ENCODE measurements at places on chromosomes 2 and 18. TPM values are rescaled to one million over a fixed set of nuclear protein-coding genes. Genes with fewer than 3 reads are reported as not detected.

Gene ITPRIPL1
- polyA plus RNA-seq: 0.38 TPM

DNA sequence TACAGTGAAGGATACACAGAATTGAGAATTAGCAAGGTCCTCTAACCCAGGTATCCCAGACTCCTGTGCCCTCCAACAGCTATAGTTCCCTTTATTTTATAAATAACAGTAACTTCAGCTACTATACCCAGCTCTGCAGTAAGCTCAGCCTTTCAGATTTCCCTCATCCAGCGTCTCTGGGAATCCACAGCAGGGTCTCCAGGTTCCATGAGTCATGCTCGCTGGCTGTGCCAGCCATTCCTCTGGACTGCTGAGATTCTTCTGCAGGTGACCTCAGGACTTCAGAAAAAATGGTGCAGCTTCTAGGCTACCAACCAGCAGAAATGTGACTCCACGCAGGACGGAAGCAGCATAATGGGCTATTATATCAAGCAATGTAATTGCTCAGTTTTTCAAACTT, 419.3 kb downstream of the ZNF516 start:
- H3K27ac ChIP-seq: no peak overlapping the region
- no peaks in the 10 kb centered on the region for H3K4me1 ChIP-seq
- no peak for DNase-seq
- no peaks in the 10 kb centered on the region for H3K27me3 ChIP-seq
- H3K4me3 ChIP-seq: no peak overlapping the region

DNA sequence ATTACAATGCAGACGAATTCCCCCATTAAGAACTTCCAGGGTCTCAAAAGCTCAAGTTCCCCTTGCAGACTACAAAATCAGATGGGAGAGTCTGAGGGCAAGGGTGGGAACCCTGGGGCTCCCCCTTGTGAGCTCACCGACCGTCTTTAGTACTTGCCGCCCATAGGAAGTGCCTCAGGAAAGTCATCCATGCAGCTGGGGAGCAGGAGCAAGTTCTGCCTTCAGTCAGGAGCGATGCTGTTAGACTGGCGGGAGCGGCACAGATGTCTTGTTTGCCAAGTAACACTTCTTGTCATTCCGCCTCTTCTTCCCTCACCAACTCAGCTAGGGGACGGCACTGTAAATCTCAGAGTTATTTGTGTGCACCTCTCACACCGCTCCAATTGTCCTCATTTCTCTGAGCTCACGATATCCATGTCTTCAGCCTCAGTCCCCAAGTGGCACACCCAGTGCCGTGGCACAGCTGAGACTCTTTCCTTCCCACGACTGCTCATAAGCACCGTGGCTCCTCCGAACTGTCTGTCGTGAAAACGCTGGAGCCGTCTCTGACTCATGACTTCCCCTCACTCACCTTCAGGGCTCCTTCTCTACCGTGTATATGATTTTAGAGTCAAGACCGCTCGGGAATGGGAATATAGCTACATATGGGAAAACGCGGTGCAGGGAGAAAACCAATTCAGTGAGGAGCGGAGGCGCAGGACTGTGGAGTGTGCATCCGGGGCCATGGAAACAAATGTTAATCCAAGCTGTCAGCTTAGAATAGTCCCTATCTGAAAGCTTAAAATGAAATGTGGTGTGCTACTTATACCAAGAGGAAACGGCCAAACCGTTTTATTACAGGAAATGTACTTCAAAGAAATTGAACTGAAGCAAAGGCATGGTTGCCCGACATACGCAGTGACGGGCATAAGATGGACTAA, 34.0 kb downstream of the UXS1 start:
- no peaks in the 10 kb centered on the region for H3K27me3 ChIP-seq
- H3K36me3 ChIP-seq: peaks cover 3% of the 10 kb centered on the region
- H3K27ac ChIP-seq: peak overlapping the region; percentile 75
- H3K4me3 ChIP-seq: peak overlapping the region; percentile 22
- DNase-seq: no peak
- H3K4me1 ChIP-seq: no peaks in the 10 kb centered on the region

DNA sequence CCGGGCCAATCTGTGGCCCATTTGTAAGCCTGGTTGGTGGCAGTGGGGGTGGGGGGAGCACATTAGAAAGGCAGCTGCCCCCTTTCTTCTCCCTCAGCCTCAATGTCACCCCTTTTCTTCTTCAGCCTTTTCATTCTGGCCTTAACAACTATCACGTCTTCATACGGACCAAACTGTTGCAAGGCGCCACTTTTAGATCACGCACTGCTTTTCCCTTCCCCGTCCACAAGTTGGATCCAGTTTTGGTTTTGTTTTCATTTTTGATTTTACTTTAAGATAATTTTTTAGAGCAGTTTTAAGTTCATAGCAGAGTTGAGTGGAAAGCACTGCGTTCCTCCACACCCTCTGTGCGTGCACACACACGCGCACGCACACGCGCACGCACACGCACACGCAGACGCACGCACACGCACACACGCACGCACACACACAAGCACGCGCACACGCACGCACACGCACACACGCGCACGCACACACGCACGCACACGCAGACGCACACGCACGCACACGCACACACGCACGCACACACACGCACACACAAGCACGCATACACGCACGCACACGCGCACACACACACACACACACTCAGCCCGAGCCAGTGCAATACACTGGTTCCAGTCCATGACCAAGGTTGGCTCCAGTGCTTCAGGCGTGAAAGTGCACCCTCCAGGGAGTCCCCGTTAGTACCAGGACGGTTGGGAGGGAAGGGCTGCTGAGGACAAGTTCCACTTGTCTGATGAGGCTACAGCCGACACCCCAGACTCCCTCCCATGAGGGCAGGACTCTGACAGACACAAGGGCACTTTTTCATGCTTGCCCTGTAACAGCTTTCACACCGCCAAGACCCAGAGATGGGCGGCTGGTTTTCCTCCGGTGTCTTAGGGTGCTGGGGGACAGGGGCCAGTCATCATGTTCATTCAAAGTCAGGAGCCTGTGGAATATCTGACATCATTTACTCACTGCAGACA, 22.4 kb downstream of the FBLN7 start:
- H3K27ac ChIP-seq: no peak overlapping the region
- H3K27me3 ChIP-seq: peaks cover 10% of the 10 kb centered on the region
- no peak for DNase-seq
- H3K4me3 ChIP-seq: no peak overlapping the region
- no peaks in the 10 kb centered on the region for H3K36me3 ChIP-seq

DNA sequence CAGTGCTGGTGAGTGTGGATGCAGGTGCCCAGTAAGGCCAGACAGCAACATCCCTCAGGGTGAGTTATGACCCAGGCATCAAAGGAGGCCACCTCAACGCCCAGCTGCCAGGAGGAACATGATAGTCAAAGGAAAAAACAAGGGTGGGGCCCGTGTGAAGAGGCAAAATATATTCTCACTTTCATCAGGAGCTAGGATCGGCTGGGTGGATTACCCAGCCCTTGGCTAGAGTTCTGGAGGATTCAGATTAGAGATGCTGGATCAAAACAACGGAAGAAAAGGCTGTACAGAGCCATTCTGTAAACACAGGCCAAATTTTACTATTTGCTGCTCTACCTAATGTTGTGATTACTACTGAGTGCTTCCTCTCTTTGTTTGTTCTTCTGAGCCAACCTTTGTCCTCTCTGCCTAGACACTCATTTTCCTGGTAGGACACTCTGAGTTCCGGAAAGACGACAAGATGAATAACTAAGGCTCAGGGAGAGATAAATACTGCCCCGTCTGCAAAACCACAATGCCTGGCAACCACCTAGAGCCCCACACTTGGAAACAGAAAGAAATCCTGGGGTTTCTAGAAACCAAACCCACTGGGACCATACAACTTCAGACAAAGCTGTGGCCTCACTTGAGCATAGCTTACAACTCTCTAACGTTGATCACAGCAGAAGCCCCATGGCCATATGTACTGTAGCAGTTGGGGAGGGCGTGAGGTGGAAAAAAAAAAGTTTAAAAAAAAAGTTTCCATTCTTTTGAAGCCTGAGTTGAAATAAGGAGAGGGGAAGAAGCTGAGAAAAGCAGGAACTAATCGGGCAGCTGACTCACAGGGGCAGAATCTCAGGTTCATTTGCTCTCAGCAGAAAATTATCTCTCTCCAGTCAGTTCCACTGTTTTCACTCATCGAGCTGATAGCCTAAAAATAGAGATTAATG, 17.8 kb upstream of the PMAIP1 start:
- DNase-seq: no peak
- H3K4me1 ChIP-seq: no peaks in the 10 kb centered on the region
- H3K36me3 ChIP-seq: no peaks in the 10 kb centered on the region
- no peak overlapping the region for H3K4me3 ChIP-seq

Data from psoas muscle (tissue), 8 donors.